ENCODE measurements at places on chromosomes 1 and 21. TPM values are rescaled to one million over a fixed set of nuclear protein-coding genes. Genes with fewer than 3 reads are reported as not detected.

DNA sequence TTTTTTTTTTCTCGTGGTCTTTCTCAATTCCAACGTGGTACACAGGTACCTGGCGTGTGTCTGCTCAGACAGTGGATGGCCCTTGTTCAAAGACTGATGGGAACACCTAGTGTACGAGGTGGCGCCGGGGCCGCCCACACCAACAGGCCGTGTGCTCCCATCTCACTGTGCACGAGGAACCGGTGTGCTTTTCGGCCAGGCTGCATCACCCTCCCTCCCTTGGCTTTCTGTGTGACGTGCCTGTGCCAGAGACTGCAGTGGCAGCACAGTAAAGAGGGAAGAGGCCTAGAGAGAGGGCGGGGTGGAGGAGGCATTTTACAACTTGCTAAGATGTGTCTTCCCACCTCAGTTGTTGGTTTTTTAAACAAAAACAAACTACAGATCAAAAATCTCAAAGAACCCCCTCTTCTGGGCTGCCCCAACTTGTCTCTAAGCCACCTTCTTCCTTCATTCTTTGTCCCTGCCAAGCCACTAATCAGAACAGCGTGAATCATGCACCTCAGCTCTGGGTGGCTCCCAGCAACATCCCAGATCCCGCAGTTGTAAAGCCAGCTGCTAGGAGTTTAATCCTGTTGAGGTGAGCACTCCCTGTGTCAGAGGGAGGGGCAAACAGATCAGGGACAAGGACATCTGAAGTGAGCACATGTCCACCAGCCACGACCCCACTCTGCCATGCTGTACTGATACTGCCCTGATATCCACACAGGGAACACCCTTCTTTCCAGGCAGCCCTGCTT, 20.7 kb downstream of the IRF2BP2 start:
- no peak for DNase-seq

DNA sequence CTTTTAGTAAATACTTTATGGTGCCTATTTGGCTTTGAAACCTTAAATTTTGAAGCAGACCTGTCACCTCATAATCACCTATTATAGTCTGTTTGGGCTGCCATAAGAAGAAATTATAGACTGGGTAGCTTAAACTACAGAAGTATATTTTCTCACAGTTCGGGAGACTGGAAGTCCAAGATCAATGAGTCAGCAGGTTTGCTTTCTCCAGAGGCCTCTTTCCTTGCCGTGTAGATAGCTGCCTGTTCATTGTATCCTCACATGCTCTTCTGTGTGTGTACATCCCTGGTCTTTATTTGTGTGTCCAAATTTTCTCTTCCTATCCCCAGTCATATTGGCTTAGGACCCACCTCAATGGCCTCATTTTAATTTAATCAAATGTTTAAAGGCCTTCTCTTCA, 518.2 kb downstream of the ADGRL2 start:
- DNase-seq = no peak

DNA sequence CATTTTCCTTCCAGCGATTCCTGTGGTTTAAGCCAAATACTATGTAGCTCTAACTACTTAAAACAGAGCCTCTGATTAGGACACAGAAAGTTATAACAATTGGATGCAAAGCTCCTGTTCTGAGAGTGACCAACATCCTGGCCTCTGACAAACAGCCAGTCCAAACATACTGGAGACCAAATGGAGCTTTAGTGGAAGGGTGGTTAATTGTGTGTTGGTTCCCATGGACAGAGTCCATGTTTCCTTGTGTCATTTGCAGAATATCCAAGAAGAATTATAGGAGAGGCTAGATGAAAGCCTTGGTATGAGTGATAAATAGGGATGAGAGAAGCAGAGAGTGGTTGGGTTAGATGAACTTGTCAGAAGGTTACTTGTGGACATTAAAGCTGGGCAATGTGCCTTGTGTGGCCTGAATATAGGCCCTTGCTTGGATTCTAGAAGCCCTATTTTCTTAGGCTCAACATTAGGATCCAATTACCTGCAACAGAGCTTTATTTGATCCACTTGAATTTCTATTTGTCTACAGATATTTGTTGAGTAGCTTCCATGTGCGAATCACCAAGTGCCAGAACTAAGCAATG, 180.5 kb upstream of the GORAB start:
- no peak for DNase-seq

DNA sequence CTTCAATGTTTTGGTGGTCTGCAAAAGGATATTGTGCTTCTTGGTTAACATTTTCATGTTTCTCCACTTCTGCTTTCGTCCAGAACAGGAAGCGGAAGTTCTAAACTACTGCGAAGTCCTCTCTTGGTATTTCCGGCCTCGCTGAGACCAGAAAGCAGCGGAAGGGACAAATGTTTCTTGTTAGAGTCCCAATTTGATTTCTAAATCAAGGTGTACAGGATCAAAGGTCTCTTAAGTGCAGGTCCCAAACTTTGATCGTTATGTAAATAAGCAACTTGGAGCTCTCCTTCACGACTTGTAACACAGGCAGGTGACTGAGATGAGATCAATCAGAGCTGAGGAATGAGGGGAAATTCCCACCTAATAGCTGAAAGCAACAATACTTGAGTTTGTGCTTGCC, 40.1 kb upstream of the HMCN1 start:
- DNase-seq = no peak

GRCh38 chr1:247445526-247446356, 12.2 kb downstream of the OR2B11 start:
- no peak for DNase-seq

GRCh38 chr1:19465123-19465522, 20.2 kb downstream of the CAPZB start:
- no peak for DNase-seq

GRCh38 chr1:22410928-22411495, 40.6 kb upstream of the ZBTB40 start:
- no peak for DNase-seq

GRCh38 chr1:222454782-222455181, 93.1 kb downstream of the HHIPL2 start:
- no peak for DNase-seq

Gene VANGL2
- total RNA-seq = 0.14 TPM

Gene CFAP107
- not detected for total RNA-seq

Gene TTC24
- 44.3 TPM for total RNA-seq

Gene LAMC1
- total RNA-seq = 0.99 TPM

Gene KRTAP19-3
- not detected for total RNA-seq

Gene PM20D1
- total RNA-seq = 1.6 TPM

Gene PCAT6
- 0.71 TPM for total RNA-seq
